ENCODE measurements at places on chromosomes 4 and X.

DNA sequence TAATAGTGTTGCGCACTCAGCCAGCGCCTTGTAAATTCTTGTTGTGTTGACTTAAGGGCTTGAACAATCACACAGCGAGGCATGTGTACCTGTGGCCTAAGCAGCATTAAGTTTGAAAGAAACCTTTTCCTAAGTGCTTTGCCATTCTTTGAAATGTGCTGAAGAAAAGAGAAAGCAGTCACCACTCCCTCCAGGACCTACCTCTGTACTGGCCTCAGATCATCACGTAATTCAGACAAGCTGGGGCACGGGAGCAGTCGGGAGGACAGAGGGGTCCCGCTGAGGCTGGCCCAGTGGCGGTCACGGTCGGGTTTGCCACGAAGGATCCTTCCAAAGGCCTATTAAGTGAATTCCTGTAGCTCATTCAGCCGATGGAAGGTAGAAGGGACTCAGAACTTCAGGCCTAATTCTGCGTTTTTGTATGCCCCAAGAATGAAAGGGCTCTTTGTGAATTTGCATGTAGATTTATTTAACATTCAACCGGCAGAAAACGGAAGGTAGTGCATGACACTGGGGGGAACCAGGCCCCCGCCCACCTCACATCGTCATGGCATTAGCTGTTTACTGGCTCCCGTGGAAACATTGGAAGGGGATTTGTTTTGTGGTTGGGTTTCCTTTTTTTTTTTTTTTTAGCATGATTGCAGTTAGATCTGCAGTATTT lies 106.3 kb downstream of the TRAPPC11 start:
- DNase-seq = no peak

DNA sequence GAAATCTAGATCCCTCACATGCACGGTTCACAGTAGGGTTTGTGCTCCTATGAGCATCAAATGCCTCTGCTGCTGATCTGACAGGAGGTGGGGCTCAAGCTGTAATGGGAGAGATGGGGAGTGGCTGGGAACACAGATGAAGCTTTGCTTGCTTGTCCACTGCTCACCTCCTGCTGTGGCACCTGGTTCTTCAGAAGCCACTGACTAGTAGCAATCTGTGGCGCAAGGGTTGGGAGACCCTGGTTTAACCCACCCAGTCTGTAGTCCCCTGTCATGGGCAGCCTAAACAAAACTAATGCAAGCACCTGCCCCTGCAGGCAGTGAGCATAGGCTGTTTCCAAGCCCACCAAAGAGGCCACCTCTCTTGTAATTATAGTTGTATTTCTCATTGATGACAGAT lies 116.6 kb downstream of the SHOX start:
- no peak for DNase-seq

GRCh38 chr4:185835336-185835735 lies 23.3 kb upstream of the SORBS2 start:
- DNase-seq = no peak

DNA sequence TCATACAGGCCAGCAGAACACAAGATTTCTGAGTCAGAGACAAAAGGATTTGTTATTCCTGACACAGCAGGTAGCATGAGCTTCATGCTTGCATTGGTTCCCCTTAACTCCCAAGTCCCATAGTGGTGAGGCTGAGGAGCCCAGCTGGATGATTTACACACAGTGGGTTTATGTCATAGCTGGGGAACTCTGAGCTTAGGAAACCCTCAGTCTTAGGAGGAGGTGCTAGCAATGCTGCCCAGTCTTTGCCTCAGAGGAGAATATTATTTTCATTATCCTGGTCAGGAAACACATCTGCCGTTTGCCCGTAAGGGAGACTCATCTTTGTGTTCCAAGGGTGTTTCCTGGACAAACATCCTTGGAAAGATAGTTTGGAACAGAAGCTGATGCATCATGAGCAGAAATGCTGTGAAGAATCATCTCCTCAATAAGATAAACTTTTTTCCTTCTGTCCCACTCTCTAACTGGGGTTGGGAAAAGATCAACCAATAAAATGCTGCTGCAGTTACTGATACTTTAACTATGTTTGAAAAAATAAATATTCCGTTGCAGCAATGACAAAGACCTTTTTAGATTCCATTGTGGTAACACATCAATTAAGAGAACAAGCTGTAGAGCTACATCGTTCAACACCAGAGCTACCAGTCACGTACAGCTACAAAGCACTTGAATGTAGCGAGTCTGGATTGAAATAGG lies 146.8 kb downstream of the DCLK2 start:
- peak; percentile 94 for DNase-seq

DNA sequence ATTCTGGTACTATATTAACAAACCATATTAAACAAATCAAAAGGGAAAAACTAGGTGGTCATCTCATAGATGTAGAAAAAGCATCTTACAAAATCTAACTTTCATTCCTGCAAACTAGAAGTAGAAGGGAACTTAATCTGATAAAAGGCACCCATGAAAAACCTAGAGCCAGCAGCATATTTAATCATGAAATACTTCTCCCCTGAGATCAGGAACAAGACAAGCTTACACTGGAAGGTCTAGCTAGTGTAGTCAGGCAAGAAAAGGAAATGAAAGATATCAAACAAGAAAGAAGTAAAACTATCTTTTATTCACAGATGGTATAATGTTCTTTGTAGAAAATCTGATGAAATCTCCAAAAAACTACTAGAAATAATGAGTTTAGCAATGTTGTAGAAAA lies 41.2 kb downstream of the ATP10D start:
- DNase-seq = peak; percentile 63

DNA sequence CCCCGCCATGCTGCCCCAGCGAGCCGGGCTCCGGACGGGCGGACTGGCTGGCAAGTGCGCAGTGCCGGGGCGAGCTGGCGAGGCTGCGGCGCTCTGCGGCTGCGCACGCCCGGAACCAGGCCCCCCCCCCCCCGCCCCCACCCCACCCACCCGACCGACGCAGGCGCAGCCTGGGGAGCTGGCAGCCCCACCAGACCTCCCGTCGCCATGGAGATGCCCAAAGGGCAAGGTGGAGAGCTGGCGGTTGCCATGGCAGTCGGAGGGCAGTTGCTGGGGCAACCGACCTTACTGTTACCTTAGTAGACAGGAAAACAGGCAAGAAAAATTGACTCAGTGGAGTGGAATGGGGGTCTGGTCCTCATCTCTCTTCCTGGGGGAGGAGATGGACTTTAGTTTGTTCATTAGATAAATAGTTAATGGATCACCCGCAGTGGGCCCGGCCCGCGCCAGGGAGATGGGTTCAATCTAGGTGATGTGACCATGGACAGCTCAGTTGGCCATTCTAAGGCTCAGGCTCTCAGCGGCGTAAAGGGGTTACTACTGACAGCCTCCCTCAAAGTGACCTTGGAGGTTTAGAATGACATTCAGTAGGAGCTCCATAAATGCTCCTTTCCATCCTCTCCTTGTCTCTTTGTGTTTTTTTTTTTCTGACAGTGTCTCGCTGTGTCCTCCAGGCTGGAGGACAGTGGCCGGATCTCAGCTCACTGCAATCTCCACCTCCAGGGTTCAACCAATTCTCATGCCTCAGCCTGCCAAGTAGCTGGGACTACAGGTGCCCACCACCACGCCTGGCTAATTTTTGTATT lies at the start of gene PCSK1N:
TSS of gene PCSK1N (minus strand) at position 87 of the 806 bp plus-strand sequence. CDS start at position 9, 78 bp downstream.
- DNase-seq = no peak

- no peak for DNase-seq
Observed at GRCh38 chr4:36917413-36917812, 327.1 kb upstream of the NWD2 start.

GRCh38 chr4:169662206-169662605 lies 41.8 kb downstream of the CLCN3 start:
- DNase-seq = no peak

DNA sequence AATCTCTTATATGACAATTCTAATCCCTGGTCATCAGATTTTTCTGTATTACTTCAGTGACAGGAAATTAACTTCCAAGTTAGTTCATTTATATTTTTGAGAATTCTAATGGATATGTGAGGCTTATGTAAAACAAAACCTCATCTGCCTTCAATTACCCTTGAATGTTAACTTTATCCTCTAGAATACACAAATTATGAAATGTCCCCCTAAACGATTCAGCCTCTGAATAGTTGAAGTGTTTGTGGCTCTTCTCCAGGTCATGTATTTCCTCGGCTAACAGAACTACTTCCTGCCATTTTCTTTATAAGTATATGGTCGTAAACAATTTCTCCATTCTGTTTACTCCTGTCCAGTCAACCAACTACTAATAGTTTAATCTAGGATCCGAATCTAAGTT lies 401.3 kb downstream of the PCDH10 start:
- no peak for DNase-seq

DNA sequence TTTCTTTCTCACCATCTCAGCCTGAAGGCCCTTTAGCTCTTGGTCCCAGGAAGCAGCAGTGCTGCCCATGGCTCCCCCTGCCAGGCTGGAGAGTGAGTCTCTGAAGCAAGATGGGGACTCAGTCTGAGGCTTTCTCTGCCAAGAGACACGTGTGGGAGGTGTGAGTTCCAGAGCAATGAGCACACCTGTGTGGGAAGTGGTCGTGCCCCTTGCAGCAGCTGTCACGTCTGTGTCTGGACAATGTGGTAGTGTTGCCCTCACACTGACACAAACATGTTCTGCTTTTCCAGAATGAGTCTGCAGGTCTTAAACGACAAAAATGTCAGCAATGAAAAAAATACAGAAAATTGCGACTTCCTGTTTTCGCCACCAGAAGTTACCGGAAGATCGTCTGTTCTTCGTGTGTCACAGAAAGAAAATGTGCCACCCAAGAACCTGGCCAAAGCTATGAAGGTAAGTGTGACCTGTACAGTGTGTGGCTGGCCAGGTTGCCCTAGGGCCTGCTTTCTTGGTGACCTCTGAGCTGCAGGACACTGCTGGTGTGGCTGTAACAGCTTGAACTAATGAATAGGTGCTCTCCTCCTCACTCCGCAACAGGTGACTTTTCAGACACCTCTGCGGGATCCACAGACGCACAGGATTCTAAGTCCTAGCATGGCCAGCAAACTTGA lies 1.9 kb downstream of the TACC3 start:
- DNase-seq = no peak

- no peak for DNase-seq
Observed at GRCh38 chrX:19019996-19020395, 36.1 kb upstream of the PHKA2 start.

DNA sequence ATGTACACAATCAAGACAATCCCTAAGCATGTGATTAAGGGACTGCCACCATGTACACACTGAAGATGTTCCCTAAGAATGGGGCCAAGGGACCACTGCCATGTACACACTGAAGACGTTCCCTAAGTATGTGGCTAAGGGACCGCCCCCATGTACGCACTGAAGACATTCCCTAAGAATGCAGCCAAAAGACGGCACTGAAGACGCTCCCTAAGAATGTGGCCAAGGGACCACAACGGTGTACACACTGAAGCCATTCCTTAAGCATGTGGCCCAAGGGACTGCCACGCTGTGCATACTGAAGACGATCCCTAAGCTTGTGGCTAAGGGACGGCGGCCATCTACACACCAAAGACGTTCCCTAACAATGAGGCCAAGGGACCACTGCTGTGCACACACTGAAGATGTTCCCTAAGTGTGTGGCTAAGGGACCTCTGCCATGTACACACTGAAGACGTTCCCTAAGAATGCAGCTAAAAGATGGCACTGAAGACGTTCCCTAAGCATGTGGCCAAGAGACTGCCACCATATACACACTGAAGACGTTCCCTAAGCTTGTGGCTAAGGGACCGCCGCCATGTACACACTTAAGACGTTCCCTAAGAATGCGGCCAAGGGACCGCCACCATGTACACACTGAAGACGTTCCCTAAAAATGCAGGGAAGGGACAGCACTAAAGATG lies 26.4 kb downstream of the DHRSX start:
- DNase-seq = no peak

DNA sequence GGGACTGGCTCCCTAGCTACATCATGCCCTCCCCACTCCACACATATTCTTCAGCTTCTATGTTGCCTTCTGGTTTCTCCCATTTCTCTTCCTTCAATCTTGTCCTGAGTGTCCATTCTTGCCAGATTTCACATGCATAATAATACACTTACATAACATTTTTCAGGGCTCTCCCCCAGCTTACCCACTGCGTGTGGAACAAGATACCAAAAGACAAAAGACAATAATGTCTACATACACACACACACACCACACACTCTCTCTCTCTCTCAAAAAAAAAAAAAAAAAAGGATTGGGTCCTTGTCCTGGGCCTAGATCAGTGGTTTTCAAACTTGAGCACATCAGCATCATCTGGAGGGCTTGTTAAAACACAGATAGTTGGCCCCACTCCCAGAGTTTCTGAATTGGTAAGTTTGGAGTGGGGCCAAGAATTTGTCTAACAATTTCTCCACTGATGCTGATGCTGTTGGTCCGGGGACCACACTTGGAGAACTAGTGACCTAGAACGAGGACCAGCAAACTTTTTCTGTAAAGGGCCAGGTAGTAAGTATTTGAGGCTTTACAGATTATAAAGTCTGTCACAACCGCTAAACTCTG lies 6.5 kb upstream of the SMARCA1 start:
- peak; percentile 14 for DNase-seq

DNA sequence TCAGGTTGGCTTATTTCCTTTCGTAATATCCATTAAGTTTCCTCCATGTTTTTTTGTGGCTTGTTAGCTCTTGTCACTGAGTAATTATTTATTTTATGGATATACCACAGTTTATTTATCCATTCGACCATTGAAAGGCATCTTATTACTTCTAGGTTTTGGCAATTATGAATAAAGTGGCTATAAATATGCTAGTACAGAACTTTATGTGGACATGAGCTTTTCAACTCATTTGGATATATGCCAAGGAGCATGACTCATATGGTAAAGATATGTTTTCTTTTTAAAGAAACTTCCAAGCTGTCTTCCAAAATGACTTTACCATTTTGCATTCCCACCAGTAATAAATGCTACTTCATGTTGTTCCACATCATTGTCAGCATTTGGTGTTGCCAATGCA lies 803.6 kb downstream of the GLUD2 start:
- peak; percentile 19 for DNase-seq

DNA sequence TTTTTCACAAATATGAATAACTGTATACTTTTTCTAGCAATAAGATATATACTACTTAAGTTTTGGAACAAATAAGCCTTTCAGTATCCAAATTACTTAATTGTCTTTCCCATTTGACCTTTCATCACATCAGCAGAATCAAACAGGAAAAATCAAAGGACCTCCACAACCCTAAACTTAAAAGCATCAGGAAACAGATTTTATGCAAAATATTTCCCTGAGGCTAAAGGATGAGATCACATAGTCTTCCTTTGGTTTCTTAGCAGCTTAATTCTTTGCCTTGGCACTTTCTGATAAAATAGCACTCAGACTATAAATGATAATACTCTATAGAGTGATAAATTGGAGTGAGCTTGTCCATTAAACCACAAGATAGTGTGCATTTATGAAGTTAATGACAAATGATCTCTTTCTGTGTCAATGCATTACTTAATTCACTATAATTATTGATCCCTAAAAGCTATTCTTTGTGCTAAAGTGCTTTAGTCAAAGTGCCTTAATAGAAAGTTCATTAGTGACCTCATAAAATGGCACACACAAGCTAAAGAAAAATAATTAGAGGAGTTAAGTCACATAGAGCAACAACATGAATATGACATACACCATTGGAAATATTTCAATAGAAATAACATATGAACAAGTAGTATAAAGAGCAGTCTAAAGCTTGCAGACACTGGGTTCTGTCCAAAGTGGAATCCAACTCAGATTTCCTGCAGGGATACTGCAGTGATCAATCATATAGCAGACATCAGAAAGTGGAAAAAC lies 15.7 kb upstream of the NDST3 start:
- DNase-seq = no peak

Measured in GM23248 (cell line).